Head of caudate nucleus (tissue), 42 donors: ENCODE measurements at places on chromosomes 1 and 21.

DNA sequence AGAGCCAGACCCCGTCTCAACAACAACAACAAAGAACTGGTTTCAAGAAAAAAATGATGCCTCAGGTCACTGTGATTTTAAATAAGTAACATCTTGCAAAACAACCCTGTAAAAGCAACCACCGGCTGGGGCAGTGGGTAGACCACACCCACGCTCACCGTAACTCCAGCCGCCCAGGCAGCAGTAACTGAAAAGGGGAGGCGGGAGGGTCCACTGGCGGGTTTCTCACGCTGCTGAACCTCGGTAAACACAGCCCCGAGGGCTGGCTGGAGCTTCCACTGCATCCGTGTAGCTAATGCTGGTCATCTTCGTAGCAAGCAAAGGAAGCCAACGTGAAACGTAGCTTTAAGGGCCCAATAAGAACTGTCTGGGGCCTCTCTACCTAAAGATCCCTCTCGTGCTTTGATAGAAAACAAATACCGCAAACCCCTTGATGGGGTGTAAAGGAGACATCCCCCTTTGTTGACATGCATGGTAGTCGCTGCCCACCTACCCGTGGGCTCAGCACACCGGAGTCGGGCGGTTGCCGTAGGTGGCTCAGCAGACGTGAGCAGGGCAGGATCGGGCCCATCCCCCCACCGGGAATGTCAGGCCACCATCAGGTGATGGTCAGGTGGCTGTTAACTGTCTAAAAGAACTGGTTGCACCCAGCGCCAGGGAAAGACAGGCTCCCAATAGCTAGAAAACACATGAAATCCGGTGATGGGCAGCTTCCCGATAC lies 4.2 kb downstream of the C1orf159 start:
- DNase-seq, result no peak

DNA sequence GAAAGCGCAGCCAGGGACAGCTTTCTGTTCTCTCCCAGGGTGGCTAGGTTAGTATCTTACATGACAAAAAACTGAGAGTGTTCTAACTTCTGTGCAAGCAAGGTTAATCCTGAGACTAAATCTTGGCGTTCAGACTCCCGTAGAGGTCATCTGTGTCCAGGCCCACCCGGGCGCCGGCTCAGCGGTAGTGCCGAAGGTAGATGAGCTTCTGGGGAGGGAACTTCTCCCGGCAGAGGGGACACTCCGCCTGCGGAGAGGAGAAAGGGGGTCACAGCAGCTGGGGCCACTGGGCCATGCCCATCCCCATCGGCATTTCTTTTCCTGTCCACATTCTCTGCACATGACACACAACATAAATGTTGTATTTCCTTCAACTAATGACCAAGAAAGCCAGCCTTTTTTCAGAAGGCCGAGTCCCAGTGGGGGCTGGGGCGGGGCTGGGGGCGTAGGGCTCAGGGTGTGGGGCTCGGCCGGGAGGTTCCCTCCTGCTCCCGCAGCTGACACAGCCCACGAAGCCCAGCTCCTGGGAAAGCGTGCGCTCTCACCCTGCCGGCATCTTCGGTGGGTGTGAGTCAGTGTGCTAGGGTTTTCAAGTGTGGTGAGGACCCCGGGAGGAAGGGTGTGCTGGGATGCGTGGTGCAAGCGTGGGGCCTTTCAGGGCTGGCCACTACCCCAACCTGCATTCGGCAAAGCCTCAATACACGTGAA lies 6.6 kb downstream of the PEX10 start:
- no peak for DNase-seq

DNA sequence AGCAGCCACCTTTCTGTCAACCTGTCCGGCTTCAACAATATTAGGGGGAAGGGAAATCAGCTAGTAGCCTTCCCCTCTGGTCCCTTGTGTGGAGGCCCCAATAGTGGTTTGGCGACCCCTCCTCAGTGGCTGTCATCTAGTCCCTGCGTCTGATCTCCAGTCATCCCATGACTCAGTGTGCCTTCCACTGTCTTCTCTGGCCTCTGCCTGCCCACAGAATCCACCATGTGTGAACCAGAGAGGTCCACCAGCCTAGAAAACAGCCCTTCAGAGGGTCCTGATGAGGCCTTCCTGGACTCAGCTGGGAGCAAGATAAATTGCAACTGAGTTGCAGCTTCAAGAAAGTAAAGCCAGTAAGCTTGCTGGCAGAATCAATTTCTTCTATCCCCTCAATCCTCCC lies 3.8 kb upstream of the ATXN7L2 start:
- no peak for DNase-seq

DNA sequence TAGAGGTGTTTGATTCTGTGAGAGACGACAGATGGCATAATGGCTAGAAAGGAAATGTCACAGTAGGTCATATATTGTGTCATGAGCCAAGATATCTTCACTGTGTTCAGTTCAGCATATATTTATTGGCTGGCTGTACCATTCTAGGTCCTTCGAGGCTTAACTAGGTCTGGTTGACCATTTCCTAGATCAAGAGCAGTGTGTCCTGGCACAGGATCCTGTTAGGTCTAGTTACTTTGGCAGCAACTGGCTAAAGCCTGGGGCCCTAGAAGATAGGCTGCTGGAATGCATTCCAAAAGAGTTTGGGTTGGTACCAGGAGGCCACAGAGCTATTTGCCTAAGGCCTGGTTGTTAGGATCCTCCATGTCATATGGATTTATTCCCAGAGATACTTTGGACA lies 20.9 kb downstream of the ZBTB40 start:
- no peak for DNase-seq

DNA sequence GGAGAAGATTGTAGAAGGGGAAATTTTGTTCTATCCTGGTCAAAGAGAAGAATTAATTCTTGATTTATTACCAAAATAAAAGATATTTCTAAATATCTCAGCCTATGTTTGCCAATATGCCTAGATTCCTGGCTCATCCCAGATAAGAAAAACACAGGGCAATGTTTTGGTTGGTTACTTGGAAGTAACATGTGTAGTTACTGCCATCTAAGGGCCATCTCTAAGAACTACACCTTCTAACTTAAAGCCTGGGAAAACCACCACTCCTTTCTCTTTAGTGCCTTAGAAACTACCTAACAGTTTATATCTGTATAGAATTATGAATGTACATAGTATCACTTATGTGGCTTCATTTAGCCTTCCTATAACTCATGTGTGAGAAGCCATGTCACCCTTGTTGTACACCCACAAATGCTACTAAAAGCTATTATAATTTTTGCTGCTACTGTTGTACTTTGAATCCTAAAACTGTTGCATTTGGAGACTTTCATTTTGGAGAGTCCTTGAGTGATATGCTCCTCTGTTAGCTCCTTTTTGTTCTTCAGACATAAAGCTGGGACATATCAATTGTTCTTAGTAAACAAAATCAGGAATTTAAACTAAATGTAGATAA lies 4.5 kb downstream of the AIM2 start:
- DNase-seq, result no peak

DNA sequence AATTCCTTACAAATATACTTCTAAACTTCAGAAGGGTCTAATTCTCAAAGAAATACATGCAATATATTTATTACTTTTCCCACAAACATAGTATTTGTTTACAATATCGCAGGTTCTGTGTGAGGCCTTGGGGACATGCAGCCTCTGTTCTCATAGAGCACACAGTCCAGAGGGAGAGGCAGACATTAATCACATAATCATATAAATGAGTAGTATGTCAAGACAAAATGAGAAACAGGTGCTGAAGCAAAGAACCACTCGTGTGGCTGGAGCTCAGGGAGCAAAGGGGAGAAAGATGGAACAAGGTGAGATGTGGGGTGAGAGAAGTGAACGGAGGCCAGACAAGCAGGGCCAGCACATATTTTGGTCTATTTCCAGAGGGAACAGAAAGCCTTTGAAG lies 26.4 kb upstream of the MAGI3 start:
- no peak for DNase-seq

- peak; percentile 73 for DNase-seq
Observed at GRCh38 chr1:26417111-26417759, 6.6 kb downstream of the LIN28A start.

DNA sequence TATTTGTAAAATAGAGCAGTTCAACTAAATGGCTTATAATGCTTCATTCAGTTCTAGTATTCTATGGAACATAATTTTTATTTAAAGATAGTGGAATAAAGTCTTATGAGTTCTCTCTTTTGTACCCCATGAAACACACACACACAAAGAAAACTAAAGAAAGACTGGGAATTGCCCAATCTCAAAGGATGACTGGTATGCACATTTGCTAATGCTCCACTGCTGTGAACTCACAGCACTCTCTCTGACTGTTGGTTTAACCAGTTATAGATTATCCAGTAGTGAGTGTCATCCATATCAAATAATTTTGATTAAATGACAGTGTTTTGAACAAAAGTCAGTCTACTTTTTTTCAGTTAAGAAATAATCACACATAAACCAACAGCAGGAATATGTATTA lies 1082.4 kb upstream of the B3GALT2 start:
- DNase-seq, result no peak

DNA sequence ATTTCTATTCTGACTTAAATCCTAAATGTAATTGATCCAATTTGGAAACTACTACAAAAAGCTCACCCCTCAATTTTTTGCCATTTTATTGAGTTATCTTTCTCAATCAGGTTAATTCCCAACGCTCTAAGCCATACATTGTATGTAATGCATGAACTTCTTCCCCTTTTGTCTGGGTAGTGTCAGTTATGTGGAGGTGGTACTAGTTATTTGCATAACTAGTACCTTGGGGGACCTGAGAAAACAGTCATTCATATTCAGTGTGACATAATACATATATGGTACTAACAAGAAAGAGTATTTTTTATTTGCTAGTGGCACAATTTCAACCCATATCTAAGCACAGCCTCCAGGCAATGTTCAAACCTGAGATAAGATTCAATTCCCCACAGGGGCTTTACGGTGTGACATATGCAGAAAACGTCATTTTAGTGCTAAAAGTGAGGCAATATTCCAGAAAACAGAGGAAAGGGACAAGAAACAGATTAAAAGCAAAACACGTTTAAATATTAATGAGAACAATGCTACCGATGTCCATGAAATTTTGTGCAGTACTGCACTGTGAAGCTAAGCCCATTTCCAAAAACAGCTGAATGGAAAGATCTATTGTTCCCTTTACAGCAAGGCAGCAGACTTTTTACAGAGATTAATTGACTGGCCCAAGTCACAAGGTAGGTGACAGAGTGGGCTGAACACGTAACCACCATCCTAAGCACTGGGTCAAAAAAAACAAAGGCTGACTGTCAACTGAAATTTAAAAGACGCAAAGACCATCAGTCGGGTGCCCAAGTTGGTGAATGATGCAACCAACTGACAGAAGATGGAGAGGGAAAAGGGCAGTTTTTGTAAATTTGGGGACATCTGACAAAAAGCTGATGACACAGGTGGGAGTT lies 1.4 kb downstream of the HLCS start:
- DNase-seq, result no peak

GRCh38 chr1:216632980-216633379 lies 90.2 kb downstream of the ESRRG start:
- peak; percentile 14 for DNase-seq

- no peak for DNase-seq
Observed at GRCh38 chr21:42396799-42397745, 1.2 kb upstream of the TMPRSS3 start.

DNA sequence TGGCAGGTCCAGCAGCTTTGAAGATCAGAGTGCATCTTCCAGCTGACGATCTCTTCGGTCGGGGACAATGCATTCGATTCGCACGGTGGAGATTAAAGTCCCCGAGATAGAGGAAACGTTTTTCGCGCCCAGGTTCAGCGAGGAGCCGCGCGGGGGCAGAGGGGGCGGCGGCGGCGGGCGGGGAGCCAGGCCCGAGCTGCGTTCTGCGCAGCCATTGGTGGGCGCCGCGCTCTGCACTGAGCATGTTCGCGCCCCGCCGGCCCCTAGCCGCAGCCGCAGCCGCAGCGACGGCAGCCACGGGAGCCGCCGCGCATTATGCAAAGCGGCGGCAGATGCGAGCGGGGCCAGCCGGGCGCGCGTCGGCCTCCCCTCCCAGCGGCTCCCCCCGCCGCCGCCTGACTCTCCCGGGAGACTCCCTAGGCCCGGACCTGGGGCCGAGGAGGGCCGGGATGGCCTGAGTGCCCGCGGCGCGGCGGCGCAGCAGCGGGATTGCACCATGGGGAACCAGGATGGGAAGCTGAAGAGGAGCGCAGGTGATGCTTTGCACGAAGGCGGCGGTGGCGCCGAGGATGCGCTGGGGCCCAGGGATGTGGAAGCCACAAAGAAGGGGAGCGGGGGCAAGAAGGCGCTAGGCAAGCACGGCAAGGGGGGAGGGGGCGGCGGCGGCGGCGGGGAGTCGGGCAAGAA lies at the start of gene FMN2:
Gene FMN2, plus strand, starts transcription at position 270 of the 687 bp plus-strand sequence. Its CDS starts 227 bp downstream, at position 497.
- DNase-seq, result peak; percentile 63

DNA sequence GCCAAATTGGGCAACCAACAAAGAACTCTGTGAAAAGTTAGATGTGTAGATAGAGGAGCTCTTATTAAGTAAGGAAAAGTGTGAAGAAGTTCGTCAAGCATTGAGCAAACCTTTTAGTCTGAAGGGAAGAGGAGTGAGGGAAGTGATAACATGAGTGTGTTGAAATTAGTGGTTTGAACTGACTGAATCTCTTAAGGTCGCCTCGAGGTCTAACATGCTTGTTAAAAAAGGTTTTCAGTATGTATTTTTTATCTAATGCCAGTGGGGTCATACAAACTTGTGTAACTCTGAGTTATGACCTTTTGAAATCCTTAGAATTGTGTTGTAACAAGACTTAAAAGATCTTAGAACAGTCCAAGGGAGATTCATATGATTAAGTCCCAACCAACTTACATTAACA lies 34.1 kb downstream of the SOAT1 start:
- no peak for DNase-seq

DNA sequence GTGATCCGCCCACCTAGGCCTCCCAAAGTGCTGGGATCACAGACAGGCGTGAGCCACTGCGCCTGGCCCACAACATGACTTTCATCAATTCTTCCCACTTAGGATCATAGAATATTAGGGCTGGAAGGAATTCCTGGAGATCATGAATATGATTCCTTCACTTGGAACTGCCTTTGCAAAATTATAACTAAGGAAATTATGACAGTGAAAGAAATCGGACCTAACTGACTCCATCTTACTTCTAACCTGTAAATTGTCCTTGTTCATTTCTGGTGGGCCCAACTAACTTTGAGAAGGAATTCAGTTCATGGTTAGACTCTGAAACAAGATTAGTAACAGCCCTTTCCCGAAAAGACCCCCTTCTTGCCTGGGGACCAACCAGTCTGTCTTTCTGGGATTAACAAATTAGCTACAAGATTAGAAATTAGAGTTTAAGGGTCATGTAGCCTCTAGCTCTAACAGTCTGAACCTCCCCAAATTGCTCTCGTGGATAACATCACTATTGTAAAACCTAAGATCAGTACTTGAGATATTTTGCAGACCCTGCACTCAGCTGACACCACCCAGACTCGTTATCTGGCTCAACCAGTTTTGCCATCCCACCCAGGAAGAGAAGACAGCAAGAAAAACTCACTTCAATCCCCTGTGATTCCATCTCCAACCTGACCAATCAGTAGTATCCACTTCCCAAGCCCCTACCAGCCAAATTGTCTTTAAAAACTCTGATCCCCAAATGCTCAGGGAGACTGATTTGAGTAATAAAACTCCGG lies 14.7 kb downstream of the ZBTB8OS start:
- no peak for DNase-seq

- no peak for DNase-seq
Observed at GRCh38 chr1:234843946-234844345, 234.0 kb upstream of the IRF2BP2 start.
